ENCODE measurements at places on chromosomes 1 and 21. TPM values are rescaled to one million over a fixed set of nuclear protein-coding genes. Genes with fewer than 3 reads are reported as not detected.

The GSTM5 gene
- not detected for total RNA-seq

The ASCL5 gene
- 0.08 TPM for total RNA-seq

The PADI2 gene
- 1.1 TPM for total RNA-seq

The ANKRD65 gene
- total RNA-seq, result 0.14 TPM

The RCAN3 gene
- total RNA-seq, result 14.8 TPM

The IFNAR2 gene
- 16.3 TPM for total RNA-seq

The MSH4 gene
- not detected for total RNA-seq

The DNAI4 gene
- 1.3 TPM for total RNA-seq

The ACOT11 gene
- 2.1 TPM for total RNA-seq

The FCMR gene
- total RNA-seq, result 5.1 TPM

The LHX8 gene
- 1.3 TPM for total RNA-seq

The FGR gene
- not detected for total RNA-seq

The DIRAS3 gene
- total RNA-seq, result 0.85 TPM

The ANGPTL1 gene
- total RNA-seq, result not detected

The SEC16B gene
- 0.68 TPM for total RNA-seq

The SSU72 gene
- total RNA-seq, result 108 TPM

The VAV3 gene
- 0.66 TPM for total RNA-seq

The CELA3B gene
- total RNA-seq, result not detected

The SPRR2E gene
- total RNA-seq, result not detected

The ZNF124 gene
- total RNA-seq, result 4.7 TPM

The IFI16 gene
- total RNA-seq, result 2.6 TPM

The SPRR3 gene
- not detected for total RNA-seq

The ZNF436 gene
- total RNA-seq, result 6.6 TPM

The FABP3 gene
- not detected for total RNA-seq

The TCHHL1 gene
- total RNA-seq, result not detected

The GNAT2 gene
- total RNA-seq, result 0.09 TPM

The PRR9 gene
- not detected for total RNA-seq

The RGS13 gene
- total RNA-seq, result not detected

The DNTTIP2 gene
- total RNA-seq, result 43.5 TPM

The GBP4 gene
- not detected for total RNA-seq

The PRAMEF5 gene
- not detected for total RNA-seq

The OR2L2 gene
- not detected for total RNA-seq

The ARHGEF19 gene
- total RNA-seq, result 6.0 TPM

The DR1 gene
- total RNA-seq, result 33.3 TPM

The RASSF5 gene
- 0.98 TPM for total RNA-seq

The OR6K3 gene
- total RNA-seq, result not detected

The CLCA1 gene
- total RNA-seq, result not detected

The HSD3B1 gene
- not detected for total RNA-seq

The SPTA1 gene
- total RNA-seq, result not detected

The PROX1 gene
- 0.07 TPM for total RNA-seq

The BACE2 gene
- 23.1 TPM for total RNA-seq

The FCRL6 gene
- not detected for total RNA-seq

The SMCP gene
- total RNA-seq, result not detected

The SLC45A1 gene
- 7.2 TPM for total RNA-seq

The ECM1 gene
- total RNA-seq, result 1.6 TPM

The KIF26B gene
- 0.06 TPM for total RNA-seq

The IL22RA1 gene
- 7.3 TPM for total RNA-seq

The PRKCZ gene
- 9.7 TPM for total RNA-seq

The MMEL1 gene
- not detected for total RNA-seq

The TCHH gene
- 0.30 TPM for total RNA-seq
